ENCODE measurements at places on chromosomes 6 and 20.

DNA sequence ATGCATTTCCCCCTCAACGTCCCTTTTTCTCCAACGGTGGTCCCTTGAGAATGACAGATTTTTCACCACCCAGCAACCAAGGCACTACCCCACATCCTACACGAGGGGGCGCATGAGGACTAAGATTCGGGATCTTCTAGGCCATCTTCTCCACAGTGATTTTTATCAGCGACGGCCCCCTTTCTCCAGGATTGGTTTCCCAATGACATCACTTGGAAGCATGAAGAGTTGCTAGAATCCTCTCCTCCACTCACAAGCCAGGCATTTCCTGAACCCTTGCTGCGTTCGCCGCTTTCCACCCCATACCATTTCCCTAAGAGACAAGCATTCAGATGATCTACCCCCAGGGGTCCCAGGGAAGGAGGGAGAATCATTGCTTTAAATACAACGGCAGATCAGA, 252.0 kb downstream of the HIVEP2 start:
- peak; percentile 26 for DNase-seq

- no peak for DNase-seq
Observed at GRCh38 chr6:53718597-53719460, 53.3 kb upstream of the KLHL31 start.

DNA sequence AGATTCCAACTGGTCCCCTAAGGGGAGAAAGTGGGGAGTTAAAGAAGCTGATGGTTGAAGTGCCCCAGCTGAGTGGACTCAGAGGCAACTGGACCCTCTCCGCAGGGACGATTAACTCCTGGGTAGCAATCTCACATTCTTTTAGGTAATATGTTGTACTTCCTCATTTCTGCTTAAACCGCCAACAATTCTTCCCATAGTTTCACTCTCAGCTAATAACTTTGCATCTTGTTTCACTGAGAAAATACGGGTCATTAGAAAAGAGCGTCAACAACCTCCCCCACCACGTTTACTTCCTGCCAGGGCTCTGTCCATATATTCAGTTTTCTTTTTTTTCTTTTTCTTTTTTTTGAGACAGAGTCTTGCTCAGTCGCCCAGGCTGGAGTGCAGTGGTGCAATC, 39.5 kb upstream of the CHD6 start:
- no peak for DNase-seq

DNA sequence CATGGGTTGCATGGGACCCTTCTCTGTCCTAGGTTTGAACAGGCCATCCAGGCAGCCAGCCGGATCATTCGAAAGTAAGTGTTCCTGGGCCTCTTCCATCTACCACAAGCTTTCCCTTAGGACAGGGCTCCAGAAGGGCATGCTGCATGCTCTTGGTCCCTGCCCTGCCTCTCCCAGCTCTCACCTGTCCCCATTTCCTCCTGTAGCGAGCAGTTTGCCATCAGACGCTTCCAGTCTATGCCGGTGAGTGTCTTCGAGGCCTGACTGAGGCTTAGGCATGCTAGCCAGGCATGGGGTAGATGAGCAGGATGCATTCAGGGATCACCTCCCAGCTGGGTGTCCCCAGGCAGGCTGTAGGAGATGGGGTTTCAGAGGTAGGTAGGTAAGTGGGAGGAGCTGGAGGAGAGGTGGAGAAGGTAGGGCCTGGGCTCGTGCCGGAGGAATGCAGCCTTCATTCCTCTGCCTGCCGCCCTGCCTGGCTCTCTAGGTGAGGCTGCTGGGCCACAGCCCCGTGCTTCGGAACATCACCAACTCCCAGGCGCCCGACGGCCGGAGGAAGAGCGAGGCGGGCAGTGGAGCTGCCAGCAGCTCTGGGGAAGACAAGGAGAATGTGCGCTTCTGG, 4.3 kb downstream of the CDC25B start:
- DNase-seq = no peak

GRCh38 chr20:23050076-23050838, 785 bp upstream of the THBD start:
- DNase-seq = no peak

- DNase-seq = no peak
Observed at GRCh38 chr20:9613871-9614270, 99.5 kb downstream of the LAMP5 start.

- no peak for DNase-seq
Observed at GRCh38 chr20:61090541-61090940, 161.5 kb upstream of the CDH4 start.

GRCh38 chr6:135180542-135181332, at the start of gene MYB:
Gene MYB (plus strand): TSS chr6:135181308. CDS start chr6:135181514, 206 bp downstream.
- DNase-seq = peak; percentile 60

- DNase-seq = no peak
Observed at GRCh38 chr6:117817499-117817898, 89.6 kb upstream of the SLC35F1 start.

DNA sequence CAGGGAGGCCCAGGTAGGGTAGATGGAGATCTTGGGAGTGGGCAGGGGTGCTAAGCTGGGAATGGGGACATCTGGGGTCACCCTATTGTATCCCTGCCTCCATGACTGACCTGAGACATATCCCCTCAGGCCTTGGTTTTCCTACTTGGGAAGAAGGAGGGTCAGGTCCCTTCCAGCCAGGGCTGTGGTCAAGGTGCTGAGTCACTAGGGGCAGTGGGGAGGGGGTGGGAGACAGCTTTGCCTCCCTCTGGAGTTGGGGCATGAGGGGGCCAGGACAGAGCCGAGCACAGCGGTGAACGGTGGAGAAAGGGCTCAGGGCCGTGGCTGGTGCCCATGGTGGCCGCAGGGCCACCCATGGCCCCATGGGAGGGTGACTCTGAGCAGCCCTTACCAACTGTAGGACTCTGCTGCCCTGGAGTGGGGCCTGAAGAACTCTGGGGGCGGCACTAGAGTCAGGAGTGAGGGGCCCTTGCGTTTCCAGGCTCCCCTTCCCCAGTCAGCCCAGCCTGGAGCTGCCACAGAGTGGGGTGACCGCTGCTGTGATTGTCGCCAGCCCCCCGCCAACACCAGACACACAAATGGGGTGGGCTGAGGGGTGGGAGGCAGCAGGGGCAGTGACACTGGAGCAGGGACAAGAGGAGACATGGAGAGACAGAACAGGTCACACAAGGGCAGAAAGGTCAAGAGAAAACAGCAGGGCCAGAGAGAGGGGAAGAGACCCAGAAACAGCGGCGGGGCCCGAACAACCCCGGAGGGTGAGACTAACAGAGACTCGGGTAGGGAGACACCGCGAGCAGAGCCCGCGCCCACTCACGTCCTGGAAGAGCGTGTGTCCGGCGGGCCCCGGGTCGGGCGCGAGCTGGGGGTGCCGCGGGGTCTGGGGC, 576 bp downstream of the NECAB3 start:
- DNase-seq = no peak

DNA sequence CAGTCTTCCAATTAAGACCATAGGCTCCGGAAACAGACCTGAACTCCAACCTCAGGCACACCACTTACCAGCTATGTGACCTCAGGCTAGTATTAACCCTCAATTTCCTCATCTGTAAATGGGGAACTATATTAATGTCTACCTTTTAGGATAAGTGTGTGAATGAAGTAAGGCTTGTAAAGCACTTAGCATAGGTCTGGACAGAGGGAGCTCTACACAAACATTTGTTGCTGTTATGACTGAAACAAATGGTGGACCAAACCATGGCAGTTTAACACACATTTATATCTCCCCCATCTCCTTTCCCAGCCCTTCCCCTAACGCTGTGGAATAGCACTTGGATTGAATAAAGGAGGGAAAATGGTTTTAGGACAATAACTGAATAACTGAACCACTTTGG, 48.7 kb downstream of the TSHZ2 start:
- no peak for DNase-seq

- DNase-seq = no peak
Observed at GRCh38 chr6:30493643-30494250, 4.4 kb downstream of the HLA-E start.

GRCh38 chr6:153051801-153052200, 49.3 kb upstream of the MTRF1L start:
- no peak for DNase-seq

- DNase-seq = no peak
Observed at GRCh38 chr6:41597246-41598000, 40.8 kb upstream of the MDFI start.

- DNase-seq = no peak
Observed at GRCh38 chr20:47533518-47534062, 31.9 kb downstream of the NCOA3 start.

DNA sequence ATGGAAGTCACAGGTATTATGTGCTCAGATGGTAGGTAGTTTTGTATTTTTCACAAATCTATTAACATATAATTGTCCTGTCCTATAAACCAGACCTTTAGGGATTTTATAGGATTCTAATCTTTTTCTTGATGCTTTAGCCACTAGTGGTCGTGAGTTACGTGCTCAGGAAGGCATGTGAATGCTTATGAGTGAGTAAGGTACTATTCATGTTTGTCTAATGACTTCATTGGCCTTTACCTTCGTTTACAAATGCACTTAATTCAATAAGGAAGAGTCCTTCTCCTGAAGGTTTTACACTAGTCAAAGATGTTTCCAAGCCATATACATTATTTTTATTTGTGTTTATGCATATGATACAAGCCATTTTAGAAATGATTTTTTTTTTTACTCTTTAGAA, 23.0 kb downstream of the PACRG start:
- no peak for DNase-seq

- DNase-seq = no peak
Observed at GRCh38 chr20:17887331-17888030, 81.1 kb downstream of the SNX5 start.

Data from effector memory CD4-positive, alpha-beta T cell (primary cell).